ENCODE measurements at places on chromosomes 2 and 18.
A peak's percentile ranks its signal among the peaks of the same experiment; 100 is the strongest.

DNA sequence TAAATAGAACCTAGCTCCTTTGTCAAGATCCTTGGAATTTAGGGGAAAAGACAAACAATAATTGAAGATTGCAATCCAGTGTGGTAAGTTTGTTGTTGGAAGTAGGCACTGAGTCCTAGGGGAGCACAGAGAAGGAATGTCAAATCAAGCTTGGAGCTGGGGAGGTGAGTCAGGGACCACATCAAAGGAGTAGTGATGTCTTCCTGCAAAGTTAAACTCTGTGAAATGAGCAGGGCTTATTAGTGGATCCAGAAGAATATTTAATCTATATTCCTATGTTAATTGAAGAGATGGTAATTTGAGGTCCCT is 41.7 kb upstream of the NABP1 start:
- no peak for DNase-seq

DNA sequence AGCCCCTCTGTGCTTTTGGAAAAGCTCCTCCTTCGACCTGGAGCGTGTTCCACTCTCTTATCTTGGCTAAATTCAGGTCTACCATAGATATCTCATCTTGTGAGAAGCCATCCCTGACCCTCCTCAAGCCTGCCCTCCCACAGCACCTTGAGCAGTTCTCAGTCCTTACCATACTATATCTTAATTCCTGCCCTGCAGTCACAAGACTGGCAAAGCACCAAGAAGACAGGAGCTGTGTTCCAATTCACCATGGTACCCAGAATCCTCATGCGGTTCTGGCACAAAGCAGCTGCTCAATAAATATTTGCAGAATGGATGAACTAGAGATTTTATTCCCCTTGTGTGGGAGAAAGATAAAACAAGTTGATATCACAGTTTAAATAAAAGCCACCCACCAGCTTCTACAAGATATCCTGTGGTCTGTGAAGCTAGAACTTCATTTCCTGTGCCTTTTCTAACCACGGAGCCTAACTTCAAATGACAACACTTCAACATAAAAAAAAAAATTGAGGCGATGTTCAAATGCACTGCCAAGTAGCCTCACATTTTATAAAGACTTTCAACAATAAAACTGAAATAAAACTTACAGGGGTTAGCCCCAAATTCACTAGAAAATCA is 19.5 kb downstream of the MARCHF4 start:
- DNase-seq = no peak

GRCh38 chr2:23454501-23455120 is 69.6 kb downstream of the KLHL29 start:
- no peak for DNase-seq

GRCh38 chr2:96356889-96357288 is 21.3 kb downstream of the NCAPH start:
- no peak for DNase-seq

- DNase-seq = peak; percentile 65
Observed at GRCh38 chr2:201130524-201131186, 14.7 kb downstream of the CFLAR start.

DNA sequence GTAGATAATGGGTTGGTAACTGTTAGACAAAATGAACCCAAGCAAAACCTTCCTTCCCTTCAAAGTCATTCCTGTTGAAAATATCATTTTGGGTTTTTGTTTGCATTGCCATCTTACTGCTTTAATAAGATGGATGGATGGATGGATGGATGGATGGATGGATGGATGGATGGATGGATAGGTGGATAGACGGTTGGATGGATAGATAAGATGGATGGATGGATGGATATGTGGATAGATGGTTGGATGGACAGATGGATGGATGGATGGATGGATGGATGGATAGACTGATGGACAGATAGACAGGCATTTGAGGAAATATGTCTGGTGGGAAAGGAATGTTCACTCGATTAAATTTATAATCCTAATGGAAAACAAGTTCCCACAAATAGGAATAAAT is 133.2 kb downstream of the COL4A4 start:
- DNase-seq = no peak

DNA sequence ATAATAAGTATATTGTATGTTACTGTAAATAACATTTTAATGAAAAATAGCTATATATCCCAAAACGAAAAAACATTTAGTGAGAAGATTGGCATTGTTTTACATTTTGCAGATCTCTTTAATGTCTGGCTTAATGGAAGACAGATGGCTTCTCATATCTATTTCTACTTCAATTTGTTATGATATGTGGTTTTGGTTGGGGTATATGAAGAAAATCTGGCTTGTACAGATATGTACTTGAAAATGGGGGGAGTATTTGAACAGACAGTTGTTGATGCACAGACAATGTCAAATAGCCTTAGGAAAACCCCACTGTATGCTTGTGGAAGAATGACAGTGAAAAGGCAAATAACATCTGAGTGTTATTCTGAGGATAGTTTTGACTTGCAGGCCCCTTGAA is 23.6 kb upstream of the GMCL1 start:
- DNase-seq = no peak

DNA sequence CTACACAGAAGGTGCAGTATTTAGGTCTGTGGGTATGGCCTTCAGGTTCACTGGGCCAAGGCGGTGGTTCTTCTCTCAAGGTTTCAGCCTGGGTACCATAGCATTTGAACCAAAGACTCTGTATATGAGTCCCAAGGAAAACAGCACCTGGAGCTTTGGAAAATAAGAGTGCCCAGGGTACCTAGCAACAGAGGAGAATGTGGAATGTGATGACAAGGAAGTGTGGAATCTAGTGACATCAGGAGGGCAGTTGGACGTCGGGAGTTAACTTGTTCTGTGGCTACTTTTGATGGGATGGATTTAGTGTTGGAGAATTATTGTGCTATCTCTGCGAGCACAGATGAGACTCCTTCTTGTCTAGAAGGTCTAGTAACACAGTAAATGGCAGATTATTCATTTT is 201.2 kb downstream of the NOL4 start:
- no peak for DNase-seq

GRCh38 chr2:57957238-57957637 is 89.4 kb upstream of the VRK2 start:
- DNase-seq = no peak

DNA sequence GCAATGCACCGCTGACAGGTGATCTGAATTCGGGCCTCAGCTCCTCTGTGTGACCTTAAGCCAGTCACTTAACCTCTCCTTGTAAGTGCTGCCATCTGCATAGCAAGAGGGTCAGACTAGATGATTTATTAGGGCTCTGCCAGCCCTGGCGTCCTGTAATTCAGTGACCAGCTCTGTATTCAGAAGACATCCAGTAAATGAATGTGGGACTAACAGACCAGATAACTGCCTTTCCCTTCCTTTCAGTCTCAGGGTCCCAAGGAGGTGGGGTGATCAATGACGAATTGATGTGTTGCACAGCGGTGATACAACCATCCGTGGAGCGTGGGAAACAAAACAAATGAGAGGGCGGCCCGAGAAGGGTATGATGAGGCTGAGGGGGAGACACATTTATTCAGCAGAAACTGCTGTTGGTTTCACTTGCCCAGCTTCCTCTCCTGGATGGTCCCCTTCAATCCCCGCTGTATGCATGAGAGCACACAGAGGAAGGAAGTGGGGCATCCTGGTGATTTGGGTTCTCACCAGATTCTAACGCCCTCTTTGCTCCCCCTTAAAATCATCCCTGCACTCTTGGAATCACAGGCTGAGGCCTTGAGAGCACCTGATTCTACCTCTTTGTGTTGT is 92.8 kb downstream of the VIT start:
- DNase-seq = no peak

GRCh38 chr2:212360068-212360460 is 178.5 kb downstream of the ERBB4 start:
- no peak for DNase-seq

DNA sequence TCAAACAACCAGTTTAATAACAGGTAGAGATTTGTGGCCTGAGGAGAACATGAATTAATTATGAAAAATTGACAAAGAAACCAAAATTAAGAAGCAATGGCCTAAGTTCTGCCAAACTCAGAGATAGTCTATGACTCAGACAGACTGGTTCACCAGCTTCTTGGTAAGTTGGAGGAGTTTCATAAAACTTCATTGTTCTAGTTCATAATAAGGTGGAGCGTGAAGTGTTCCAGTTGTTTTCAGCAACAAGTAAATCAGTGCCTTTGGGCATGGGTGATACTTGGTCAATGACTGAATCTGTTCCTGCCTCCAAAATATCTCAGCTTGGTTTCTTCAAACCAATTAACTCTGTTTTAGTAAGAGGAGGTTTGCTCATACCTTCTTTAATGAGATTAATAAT is 40.0 kb downstream of the SLC40A1 start:
- DNase-seq = no peak

- no peak for DNase-seq
Observed at GRCh38 chr2:105801961-105802360, 57.2 kb downstream of the NCK2 start.

DNA sequence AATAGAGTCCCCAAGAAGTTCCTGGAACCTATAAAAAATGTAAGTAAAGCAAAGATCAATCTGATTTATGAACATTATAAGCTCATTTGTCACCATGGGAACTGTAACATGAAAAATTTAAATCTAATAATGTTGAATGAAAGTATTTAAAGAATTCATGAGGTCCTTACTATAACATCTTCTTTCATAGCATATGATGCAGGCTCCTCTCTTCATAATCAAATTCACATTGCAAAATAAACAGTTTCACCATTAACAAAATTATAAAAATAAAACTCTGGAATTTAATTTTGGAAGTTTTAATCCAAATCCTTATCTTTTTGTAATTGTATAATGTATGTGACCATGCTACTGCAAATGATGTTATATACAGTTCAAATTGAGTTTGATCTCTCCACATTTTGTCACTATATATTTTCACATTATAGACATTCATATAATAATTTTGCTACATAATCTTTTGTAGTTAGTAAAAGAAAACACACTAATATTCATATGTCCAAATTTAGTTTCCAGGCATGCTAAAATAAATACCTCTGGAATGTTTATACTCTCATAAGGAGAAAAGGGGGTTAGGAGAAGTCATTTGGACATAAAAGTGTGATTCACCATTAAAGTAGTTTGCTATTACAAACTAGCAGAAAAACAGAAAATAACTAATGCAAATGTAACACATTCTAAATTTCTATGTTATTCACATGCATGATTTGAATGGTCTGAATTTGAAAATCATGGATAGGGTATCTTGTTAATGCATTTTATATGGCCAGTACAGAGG is 954.1 kb downstream of the DSC3 start:
- no peak for DNase-seq

DNA sequence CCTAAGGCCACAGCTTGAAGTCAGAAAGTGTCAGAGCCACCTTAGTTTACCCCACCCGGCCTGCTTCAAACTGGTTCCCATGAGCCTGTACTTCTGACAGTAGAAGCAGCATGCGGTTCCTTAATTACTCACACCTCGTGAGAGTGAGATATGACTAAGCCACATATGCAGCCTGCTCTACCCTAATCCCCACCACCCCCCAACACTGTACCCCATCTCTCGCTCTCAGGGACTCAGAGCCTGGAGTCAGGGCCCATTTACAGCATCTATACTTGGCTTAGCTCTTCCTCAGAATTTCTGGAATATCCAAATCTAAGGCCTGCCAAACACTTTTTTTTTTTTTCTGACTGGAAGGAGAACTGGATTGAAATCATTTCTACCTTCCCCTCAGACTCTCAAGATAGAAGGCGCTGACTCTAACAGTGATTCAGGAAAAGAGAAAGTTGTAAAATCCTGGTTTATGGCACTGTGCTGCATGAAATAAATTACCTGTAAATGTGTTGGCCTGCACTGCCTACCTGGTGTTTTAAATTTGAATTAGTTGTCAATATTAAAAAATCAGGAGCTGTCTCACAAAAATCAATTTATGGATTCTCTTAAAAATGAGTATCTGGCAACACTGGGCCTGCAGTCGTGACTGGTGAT is 360.0 kb downstream of the RND3 start:
- no peak for DNase-seq

DNA sequence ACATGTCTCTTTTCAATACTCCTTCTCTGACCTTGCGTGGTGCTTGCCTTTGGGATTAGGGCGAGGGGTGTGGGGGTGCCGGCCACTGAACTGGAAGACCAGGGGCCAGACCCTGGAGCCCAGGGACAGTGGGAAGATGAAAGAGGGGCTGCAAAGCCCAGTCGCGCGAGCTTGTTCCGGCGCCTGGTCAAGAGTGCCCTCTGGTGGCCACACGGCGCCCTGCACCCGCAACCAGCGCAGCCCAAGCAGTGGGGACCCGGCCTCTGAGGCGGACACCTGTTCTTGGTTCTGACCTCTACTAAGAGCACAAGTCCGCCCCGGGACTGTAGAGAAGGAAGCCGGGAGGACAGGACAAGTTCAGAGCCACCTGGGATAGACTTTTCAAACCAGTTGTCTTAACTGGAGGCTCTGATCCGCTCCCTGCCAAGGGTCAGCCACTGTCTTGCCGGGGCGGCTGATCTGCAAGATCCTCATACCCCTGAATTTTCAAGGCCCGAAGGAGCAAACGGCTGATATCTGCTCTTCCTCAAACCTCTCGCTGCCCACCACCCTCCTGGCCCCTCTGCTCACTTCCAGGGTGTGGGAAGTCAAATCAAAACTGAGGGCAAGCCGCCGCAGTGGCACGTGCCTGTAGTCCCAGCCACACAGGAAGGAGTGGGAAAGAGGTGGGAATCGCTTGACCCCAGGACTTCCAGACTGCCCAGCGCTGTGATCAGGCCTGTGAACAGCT is 14.9 kb upstream of the MSH6 start:
- DNase-seq = peak; percentile 85

- DNase-seq = no peak
Observed at GRCh38 chr2:229611360-229611759, 103.0 kb downstream of the DNER start.

DNA sequence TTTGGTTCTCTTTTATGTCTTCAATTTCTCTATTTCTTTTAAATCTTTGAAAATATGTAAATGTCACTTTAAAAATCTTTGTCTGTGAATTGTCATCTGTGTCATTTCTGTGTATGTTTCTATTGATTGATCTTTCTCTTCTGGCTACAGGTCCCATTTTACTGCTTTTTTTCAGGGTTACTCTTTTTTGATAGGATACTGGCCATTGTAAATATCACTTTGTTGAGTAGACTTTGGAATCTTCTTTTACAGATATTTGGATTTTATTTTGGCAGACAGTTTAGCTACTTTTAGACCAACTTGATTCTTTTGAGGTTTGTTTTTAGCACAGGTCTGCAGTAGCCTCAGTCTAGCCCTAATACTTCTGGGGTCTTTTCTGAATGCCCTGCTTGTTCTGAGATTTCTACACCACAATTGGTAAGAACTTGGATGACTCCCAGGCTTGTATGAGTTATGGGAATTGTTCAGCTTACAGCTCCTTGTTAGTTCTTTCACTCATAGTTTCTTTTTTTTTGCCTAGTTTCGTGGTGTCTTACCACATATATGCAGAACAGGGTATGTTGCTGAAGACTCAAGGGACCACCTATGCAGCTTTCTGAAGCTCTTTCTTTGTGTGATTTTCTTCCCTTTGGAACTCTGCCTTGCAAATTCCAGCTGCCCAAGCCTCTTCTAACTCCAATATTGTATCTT is 122.2 kb downstream of the QPCT start:
- no peak for DNase-seq

- no peak for DNase-seq
Observed at GRCh38 chr18:23981369-23981980, 33.1 kb upstream of the TTC39C start.

DNA sequence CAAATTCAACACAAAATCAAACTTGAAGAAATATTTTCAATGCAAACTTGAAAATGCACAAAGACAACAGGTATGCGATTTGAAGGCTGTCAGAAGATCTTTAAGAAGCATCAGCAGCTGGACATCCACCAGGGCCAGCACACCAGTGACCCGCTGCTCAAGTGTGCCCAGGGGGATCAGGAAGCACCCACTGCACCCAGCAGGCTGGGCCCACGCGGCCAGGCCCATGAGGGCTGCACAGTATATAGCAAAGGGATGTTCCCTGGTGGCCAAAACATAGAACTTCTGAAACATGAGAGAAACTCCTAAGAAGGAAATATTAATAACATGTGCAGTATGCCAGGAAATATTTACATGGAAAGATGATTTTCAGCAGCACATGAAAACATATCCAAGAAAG is 25.0 kb downstream of the WDFY1 start:
- no peak for DNase-seq
